ENCODE measurements at places on chromosomes 7 and 10.

DNA sequence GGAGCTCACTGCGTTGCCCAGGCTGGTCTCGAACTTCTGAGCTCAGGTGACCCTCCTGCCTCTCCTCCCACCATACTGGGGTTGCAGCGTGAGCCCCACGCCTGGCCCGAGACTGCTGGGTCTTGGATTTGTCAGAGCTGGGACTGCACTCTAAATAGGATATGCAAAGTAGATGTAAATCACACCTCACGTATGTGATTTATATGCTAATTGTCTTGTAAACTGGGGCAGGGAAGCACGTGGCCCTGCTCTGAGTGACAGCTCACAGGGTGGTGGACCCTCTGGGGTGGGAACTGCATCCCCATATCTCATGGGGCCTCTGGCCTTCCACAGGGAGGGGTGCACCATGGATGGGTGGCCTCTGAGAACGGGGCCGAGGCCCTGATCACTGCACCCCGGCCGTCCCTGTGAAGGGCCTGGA lies 34.1 kb downstream of the GET4 start:
- no peak for DNase-seq

GRCh38 chr7:137976696-137977095 lies 25.2 kb downstream of the CREB3L2 start:
- DNase-seq = no peak

GRCh38 chr10:72567889-72568640 lies 57.8 kb downstream of the MICU1 start:
- no peak for DNase-seq

- DNase-seq = no peak
Measured at GRCh38 chr7:7771452-7771851, 53.0 kb upstream of the RPA3 start.

DNA sequence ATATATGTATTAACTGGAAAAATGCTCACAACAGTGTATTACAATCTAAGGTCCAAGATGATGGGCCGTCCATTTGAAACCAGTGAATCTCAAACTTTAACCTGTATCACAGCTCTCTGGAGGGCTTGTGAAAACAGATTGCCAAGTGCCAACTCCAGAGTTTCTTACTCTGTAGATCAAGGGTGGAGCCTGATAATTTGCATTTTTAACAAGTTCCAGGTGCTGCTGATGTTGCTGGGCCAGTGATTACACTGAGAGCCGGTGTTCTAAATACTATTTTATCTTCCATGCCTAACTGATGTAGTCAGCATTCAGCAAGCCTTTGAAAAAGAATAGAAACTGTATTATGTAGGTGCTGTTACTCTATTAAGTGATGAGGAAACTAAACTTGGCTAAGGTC lies 269.9 kb upstream of the FERD3L start:
- DNase-seq = no peak

- DNase-seq = no peak
Measured at GRCh38 chr7:149216402-149216801, 21.1 kb downstream of the ZNF282 start.

GRCh38 chr10:103427866-103428265 lies 24.3 kb downstream of the CALHM2 start:
- no peak for DNase-seq

GRCh38 chr10:103969857-103970627 lies 3.1 kb downstream of the SLK start:
- no peak for DNase-seq

GRCh38 chr10:63246356-63246755 lies 113.2 kb downstream of the NRBF2 start:
- DNase-seq = no peak

- no peak for DNase-seq
Measured at GRCh38 chr10:132619927-132620326, 82.3 kb downstream of the INPP5A start.

All from activated CD4-positive, alpha-beta T cell treated with anti-CD3 and anti-CD28 coated beads for 48 hours (primary cell).